Smooth muscle cell of the brain vasculature (primary cell): ENCODE measurements at places on chromosomes 13 and 19.

GRCh38 chr13:50170447-50171037 is 155.3 kb downstream of the KCNRG start:
- no peak for DNase-seq

GRCh38 chr13:105346141-105346775 is 1189.2 kb downstream of the EFNB2 start:
- peak; percentile 44 for DNase-seq

- no peak for DNase-seq
Measured at GRCh38 chr13:41678249-41678648, 220.9 kb downstream of the RGCC start.

DNA sequence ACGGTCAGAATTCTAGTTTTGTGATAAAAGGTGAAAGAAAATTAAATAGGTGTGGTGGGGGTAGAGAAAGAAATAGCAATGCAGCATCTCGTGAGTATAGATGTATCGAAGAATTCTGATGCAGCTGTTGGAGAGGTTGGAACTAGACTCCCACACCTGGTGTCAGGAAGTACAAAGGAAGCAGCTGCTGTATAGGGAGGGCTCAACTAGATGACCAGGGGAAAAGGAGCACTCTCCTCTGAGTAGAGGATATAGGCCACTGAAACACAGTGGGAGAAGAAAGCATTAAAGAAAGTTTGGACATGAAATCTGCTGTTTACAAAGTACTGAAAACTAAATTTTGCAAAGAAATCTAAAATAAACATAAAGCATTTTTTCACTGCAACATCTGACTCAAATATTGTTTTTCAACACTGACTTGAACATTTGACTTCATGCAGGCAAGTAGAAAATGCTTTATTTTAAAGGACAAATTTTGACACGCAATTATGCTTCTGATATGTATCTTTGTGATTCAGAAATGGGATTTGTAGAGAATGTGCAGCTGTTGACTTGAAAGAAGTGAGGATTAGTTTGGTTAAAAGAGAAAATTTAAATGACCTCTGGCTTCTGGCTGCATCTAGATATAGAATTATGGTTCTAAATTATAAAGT is 82.2 kb downstream of the MIPEP start:
- no peak for DNase-seq

DNA sequence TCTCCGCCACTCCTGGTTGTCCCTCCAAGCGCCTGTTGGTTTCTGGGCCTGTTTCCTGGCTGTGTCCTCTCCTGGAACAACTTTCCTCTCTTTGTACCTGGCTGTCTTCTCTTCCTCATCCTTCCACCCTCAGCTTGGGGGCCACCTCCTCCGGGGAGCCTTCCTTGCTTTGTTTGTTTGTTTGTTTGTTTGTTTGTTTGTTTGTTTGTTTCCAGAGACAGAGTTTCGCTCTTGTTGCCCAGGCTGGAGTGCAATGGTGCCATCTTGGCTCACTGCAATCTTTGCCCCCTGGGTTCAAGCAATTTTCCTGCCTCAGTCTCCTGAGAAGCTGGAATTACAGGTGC is 6.6 kb upstream of the TCF3 start:
- no peak for DNase-seq

DNA sequence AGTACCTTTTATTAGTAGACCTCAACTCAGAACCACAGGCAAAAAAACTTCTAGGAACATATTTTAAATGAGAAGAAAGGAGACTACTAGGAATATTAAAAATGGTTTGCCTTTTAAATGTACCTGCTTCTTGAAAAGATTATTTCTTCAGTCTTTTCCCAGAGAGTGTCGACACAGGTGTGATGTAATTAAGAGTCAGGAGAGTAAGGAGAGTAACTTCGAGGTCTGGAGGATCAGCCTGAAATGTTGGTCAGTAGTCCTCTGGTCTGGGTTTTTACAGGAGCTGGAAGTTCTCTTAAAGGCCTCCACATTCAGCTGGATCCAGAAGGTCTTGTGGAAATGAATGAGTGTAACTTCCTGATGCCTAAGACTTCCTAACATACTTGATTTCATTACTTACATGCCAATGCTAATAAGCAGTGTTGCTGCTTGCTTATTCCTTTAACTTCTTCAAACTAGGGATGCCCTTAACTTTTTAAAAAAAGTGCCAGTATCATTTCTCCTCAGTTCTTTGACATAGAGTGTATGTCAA is at the start of gene KCTD4:
Gene KCTD4, minus strand, starts transcription at position 345 of the 532 bp plus-strand sequence. CDS start 6,478 bp downstream, outside the sequence.
- DNase-seq, result no peak

DNA sequence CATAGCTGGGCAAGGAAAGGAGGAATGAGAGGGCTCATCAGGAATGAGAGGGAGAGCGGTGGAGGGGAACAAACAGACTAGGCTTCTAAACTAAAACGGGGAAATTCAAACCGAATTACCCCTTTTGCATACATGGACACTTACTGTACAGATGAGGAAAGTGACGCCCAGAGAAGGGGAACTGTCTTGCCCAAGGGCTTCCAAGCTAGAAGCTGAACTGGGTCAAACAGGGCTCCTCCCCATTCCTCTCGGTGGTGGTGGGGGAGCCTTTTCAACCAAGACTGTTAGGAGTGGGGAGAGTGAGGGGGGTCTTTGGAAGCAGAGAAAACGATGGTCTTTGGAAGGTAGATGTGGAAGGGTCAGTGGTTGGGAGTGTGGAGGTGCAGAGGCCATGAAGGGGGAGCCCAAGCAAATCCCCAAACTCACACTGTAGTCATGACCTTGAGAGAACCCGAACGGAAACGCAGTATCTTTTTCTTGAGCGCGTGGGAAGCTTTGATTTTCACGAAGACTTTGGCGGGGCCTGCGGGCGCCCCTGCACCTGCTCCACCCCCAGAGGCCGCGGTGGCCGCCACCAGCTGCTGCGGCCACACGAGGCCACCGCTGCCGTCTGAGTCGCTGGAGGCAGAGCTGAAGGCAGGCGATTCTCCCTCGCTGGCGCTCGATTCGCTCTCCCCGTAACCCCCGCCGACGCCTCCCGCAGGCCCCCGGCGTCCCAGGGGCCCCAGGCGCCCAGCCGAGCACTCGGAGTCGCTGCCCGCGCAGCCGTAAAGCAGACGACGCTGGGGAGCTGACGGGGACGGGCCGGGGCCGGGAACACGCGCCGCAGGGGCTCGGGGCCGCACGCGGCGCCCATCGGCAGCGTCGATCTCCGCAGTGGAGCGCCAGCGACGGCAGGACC is 12.3 kb upstream of the GNG8 start:
- no peak for DNase-seq

DNA sequence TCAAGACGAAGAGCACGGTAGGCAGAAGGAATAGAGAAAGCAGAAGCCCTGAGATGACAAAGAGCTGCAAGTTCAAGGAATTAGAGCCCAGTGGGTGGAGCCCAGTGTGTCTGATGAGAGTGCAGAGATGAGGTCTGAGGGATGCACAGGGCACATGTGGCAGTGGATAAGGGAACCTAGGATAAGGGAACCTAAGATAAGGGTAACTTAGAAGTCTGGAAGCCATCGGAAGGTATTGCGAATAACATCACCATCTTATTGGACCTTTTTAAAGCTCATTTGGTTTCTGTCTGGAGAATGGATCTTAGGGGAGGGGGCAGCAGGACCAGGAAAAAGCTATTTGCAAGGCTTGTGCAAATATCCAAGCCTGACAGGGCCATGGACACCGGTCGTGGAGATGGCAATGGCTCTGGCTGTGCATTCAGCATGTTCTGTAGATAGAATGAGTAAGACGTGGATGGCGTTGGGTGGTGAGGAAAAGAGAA is 1.3 kb downstream of the FPR3 start:
- no peak for DNase-seq

- DNase-seq, result no peak
Measured at GRCh38 chr19:1453525-1454364, 3.8 kb downstream of the APC2 start.

DNA sequence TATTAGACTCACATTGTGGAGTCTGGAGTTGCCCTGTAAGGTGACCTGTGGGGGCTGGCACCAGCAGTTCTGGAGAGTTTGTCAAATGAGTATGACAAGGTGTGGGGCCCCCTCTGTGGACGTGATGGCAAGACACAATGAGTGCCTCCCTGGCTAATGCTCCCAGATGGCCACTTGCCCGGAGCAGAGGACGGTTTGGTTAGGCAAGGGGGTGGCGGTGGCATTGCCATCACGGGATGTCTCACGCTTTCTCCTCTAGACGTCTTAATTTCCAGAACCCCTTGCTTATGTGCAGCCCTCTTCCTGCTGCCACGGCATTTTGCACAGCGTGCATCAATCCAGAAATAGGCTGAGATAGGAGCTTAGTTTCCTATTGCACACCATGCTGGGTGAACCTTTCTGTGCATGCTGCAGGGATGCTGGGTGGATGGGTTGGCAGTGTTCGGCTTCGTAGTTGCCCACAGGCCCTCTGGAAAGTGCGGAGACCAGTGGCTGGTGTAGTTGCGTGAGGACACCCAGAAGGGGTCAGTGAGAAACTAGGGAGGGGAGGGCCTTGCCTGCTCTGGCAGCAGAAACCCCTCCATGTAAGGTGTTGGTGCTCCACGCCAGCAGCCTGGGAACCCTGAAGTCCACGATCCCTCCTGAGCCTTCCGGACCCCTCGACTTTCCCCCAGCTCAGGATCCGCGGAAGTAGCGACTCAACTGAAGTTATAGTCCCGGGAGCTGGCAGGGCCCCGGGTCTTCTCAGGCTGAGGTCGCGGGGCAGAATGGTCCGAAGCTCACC is 18.1 kb upstream of the LRP3 start:
- DNase-seq, result no peak

GRCh38 chr19:47190167-47190727 is 40.8 kb downstream of the BBC3 start:
- peak; percentile 57 for DNase-seq
